GM12891 (cell line): ENCODE measurements at places on chromosomes 6 and 20.

GRCh38 chr6:13811627-13812358 lies 2.6 kb downstream of the MCUR1 start:
- DNase-seq, result no peak

DNA sequence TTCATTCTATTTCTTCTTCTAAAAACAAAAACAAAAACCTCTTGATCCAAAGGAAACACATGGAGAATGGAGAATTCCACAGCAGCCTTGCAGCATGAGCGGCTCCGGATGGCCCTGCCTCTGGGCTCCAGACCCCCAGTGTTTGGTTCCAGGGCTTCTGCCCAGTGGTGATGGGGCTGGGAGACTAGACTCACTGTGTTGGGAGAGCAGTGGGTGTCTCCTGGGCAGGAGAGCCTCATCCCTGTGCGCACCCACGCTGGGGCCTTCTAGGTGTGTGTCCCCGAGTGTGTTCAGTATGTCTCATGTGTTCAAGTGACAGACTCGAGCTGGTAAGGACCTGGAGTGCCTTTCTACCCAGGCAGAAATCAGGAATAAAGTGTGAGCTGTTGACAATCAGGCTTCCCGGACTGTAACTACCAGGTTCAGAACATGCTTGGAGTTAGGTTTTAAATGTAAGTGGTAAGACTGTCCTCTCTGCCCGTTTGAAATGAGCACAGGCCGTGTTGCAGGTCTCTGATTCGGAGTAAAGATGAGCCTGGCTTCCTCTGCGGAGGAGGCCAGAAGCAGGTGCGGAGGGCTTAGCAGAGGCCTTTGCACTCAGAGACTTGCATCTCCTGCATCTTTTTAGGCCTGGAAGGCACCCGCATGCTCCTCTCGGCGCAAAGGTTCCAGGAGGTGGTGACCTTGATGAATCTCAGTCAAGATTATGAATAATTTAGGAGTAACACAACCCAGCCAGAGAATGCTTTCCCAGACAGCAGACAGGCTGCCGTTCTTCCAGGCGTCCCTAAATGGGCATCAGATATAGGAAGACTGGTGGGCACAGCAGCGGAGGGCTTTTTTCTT lies 253.6 kb downstream of the CDH26 start:
- no peak for DNase-seq

DNA sequence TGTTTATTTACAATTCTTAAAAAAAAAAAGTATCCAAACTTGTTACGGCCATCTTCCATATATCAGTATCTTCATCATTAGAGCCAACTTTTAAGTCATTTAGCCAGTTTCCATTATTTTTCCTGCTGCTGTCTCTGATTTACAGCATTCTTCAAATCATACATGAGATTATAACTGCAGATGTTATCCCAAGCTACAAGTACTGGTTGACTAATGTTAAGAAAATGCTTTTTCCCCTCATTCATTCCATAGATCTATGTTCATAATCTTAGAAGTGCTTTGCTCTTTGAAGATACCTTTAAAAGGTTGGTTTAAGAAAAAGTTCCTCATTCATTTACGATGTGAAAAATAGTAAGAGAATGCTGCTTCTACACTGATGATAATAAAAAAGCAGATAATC lies 158.7 kb downstream of the RNGTT start:
- DNase-seq, result no peak

GRCh38 chr6:130724089-130724488 lies 103.1 kb upstream of the SMLR1 start:
- DNase-seq, result no peak

GRCh38 chr20:17895641-17896171 lies 72.9 kb downstream of the SNX5 start:
- DNase-seq, result no peak

DNA sequence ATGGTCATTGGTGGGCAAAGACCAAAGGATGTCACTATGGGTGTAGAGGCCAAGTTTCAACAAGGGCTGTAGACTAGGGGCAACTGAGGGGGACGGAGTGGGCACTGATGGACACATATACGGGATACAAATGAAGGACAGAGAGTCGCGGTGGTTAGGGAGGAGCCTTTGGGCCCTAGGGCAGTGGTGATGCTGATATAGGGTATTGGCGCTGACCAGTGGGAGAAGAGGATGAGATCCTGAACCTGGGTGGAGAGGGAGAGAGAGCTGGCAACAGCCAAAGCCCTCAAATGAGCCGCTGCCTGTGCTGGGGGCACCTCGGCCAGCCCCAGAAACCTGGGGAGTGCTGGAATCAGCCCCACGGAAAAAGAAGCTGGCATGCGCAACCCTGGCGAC lies 1.6 kb downstream of the CDH22 start:
- no peak for DNase-seq

- DNase-seq, result no peak
These were observed 3.1 kb downstream of the B3GALT4 start for GRCh38 chr6:33279971-33280511.

DNA sequence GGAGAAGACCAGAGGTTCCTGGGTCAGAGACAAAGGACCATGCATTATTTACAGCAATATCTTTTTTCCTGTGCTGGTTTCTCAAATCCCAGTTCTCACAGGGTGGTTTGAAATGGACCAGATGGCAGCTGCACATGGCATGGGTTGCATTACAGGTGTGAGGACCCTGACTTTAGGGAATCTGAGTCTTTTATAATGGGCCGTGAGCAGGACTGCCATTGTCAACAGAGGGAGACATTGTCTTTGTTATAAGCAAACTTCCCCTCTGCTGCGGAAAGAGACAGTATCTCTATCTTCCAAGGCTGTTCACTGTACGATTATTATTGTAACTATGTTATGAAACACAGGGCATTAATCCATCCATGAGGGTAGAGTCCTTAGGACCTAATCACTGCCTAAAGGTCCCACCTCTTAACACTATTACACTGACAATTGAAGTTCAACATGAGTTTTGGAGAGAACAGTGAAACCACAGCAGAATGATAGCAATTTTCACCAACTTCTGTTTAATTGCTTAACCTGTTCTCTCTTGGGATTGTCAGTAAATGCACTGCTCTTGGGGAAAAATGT lies 156.1 kb upstream of the AGPAT4 start:
- DNase-seq, result no peak

GRCh38 chr6:143700684-143701348 lies 23.1 kb downstream of the PHACTR2 start:
- no peak for DNase-seq

GRCh38 chr6:121573481-121573880 lies 138.0 kb downstream of the GJA1 start:
- no peak for DNase-seq

- no peak for DNase-seq
These were observed 30.5 kb downstream of the SPDEF start for GRCh38 chr6:34525431-34526175.

GRCh38 chr20:24634855-24635254 lies 165.4 kb downstream of the SYNDIG1 start:
- DNase-seq, result no peak

DNA sequence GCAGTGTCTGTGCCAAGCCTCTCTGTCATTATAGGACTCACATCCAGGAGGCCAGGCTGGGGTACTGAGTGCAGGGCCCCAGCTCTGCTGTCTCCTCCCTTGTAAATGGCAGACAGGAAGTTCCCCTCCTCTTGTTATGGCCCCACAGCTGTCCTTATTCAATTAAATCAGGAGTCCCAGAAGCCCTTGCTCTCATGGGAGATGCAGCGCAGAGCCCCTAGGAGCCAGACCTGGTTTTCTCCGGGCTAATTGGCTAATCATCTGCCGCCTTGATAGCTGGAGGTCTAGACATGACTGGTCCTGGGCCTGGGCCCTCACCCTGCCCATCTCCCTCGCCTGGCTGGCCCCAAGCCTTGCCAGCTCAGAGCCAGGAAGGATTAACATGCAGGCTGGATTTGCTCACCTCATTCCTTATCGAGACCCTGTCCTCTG lies 172.0 kb downstream of the VEGFA start:
- DNase-seq, result no peak

GRCh38 chr6:129248946-129249345 lies 366.0 kb downstream of the LAMA2 start:
- DNase-seq, result no peak

DNA sequence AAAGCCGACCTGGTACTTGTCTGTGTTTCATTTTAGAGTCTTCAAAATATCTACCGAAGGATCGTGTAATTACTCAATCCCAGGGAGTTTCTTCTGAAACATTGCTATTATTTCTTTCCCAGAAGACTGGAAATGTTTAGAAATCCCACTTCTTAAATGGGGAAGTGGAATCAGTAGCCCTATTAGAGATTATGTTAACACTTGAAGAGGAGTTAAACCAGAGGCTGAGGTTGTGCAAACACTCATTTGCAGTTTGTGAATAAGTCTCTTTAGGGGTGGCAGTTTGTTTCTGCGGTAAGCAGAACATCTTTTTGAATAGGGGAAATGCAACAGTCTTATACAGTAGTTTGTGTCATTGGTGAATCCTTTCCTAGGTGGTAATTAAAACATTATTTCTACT lies 21.3 kb downstream of the DSP start:
- DNase-seq, result no peak

GRCh38 chr6:116741571-116741970 lies 23.9 kb downstream of the FAM162B start:
- DNase-seq, result no peak

GRCh38 chr20:63979557-63980316 lies at the start of gene SAMD10:
SAMD10 (minus strand) TSS chr20:63979642; CDS start chr20:63979467, 175 bp downstream.
- peak; percentile 66 for DNase-seq

DNA sequence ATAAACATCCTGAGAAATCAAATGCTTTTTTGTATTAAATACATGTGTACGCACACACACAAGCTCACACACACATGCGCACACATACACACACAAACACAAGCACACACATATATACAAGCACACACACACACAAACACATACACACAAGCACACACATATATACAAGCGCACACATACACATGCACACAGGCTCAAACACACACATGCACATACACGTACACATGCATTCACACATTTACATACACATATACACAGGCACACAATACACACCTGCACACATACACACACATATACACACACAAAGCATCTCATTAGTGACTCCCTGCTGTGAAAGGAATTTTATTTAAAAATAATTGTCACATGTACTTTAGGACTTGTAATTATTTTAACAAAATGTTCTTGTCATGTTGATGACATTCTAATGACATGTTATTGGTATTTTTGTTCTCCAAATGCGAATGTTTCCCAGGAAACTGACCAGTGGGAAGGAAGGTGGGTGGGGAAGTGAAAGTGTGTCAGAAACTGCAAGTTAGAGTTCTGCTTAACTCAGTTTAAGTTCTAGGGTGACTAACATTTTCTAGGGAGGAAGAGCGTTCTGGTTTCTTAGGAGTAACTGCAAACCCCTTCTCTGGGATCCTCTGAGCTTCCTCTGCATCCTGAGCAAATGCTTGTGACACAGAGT lies 113.9 kb upstream of the ZNF217 start:
- DNase-seq, result no peak

GRCh38 chr6:3500262-3501014 lies 43.6 kb upstream of the SLC22A23 start:
- no peak for DNase-seq

- DNase-seq, result no peak
These were observed 8.8 kb upstream of the GJA1 start for GRCh38 chr6:121426686-121427085.

- DNase-seq, result no peak
These were observed 66.8 kb upstream of the EYA2 start for GRCh38 chr20:46827718-46828458.

- DNase-seq, result no peak
These were observed 31.2 kb downstream of the TREML1 start for GRCh38 chr6:41122918-41123317.

GRCh38 chr6:7827142-7827541 lies 83.4 kb downstream of the TXNDC5 start:
- no peak for DNase-seq

GRCh38 chr20:21358737-21359136 lies 38.6 kb downstream of the NKX2-4 start:
- no peak for DNase-seq

- DNase-seq, result no peak
These were observed 46.8 kb downstream of the CTCFL start for GRCh38 chr20:57478176-57478575.

DNA sequence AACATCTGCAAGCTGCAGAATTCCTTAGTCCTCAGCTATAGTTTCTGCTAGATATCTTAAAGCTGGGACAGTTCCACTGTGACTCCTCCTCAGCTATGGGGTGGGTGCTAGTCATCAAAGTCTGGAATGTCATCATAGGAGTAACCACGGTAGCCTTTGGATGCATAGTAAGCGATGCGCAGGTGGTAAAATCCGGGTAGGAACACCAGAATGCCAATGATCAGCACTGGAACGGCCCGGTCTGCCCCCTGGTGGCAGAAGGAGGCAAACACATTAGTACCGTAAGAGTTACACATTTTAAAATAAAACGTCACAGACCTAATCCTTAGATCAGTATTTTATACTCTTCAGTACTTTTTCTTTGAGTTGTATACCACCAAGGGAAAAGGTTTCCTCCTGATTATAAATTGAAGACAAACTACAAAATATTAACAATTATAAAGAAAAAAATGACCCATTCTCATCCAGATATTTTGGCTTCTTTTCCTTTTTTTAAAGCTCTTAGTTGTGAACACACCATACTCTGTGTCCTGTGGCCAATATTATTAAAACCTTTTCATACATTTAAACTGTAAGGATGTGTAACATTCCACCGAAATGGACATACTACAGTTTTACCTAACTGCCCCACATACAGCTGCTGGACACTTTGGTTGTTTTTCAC lies 18.9 kb downstream of the PCNA start:
- DNase-seq, result no peak

DNA sequence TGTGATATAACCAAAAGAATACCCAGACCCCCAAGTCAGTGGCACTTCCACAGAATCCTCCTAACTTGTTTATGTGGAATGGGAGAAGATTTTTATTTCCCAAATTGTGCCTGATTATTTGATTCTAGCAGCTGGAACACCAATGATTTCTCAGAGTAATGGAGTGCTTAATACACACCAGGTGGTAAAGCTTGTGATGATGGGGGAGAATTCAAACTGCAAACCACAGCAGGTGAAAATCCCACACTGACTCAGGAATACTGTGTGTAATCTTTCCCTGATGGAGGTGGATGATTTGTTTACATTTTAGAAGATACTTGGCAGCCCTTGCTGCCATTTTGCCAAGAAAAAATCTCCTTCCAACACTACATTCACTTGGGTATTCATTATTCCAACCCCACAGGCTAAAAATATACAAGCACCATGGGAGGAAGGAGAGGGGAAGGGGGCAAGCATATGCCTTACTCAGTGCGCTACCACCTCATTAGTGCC lies 212.7 kb upstream of the PLN start:
- no peak for DNase-seq
